ENCODE measurements at places on chromosomes 11 and 22.

GRCh38 chr11:120666121-120666639 is 154.6 kb downstream of the GRIK4 start:
- DNase-seq: no peak

DNA sequence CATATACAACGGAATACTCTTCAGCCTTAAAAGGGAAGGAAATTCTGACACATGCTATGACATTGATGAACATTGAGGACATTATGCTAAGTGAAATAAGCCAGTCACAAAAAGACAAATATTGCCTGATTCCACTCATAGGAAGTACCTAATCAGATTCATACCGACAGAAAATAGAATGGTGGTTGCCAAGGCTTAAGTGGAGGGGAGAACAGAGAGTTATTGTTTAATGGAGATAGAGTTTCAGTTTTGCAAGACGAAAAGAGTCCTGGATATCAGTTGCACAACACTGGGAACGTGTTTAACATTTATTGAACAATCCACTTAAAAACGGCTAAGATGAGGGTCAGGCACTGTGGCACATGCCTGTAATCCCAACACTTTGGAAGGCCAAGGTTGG is 45.6 kb upstream of the HIPK3 start:
- DNase-seq: no peak

DNA sequence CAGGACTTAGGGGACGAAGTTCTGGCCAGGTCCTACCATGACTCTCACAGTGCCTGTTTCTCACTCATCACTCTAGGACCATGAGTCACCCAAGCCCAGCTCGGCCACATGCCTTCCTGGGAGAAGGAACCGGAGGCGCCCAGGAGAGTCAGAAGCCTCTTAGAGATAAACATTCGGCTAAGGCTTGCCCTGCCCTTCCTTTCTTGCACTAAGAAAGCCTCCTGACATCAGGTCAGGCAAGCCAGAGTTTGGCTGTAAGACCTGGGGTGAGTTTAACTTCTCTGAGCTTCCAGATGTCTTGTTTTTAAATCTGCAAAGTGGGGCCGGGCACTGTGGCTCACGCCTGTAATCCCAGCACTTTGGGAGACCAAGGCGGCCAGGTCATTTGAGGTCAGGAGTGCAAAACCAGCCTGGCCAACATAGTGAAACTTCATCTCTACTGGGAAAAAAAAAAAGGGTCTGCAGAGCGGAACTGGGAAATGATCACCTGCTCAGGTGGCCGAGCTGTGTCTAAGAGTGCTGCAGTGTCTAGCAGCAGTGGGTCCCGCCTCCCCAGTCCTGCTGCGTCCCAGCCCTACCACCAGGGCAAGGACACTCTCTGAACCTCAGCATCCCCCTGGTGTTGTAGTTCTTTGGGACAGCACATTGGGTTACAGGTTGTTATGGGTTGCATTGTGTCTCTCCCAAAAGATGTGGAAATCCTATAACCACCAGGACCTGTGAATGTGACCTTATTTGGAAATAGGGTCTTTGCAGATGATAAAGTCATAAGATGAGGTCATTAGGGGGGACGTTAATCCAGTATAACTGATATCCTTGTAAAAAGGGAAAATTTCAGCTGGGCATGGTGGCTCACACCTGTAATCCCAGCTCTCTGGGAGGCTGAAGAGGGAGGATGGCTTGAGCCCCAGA is 1.8 kb upstream of the CARS1 start:
- no peak for DNase-seq

GRCh38 chr11:3683039-3683438 is 11.9 kb upstream of the CHRNA10 start:
- DNase-seq: no peak

DNA sequence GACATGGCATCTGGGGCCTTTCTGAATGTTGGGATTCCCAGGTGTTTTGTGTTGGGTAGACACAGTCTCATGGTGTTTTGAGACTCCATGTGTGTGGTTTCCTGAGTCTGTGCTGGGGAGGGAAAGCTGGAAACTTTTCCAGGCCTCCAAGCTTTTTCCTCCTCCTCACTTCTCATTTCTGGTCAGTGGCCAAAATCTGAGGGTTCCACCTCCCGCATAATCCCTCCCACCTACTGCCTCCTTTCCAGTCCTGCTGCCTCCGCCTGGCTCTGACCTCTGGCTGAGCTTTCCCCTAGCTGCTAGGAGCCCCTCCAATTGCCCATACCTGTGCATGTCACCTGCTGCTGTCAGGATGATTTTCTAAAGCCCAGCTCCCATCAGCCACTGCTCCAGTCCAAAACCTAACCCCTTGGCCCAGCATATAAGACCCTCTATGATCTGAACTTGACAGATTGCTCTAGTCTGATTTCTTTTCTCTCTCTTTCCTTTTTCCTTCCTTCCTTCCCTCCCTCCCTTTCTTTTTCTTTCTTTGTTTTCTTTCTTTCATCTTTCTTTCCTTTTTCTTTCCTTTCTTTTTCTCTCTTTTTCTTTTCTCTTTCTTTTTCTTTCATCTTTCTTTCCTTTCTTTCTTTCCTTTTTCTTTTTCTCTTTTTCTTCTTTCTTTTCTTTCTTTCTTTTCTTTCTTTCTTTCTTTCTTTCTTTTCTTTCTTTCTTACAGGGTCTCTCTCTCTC is 51.4 kb upstream of the NECTIN1 start:
- DNase-seq: no peak

GRCh38 chr11:35090125-35090524 is 48.8 kb upstream of the CD44 start:
- DNase-seq: no peak
